Stimulated activated CD8-positive, alpha-beta memory T cell treated with anti-CD3 and anti-CD28 coated beads, Interleukin-12 subunit alpha, Interleukin-12 subunit beta, amount 100 ng/mL, for 1 hour (primary cell): ENCODE measurements at places on chromosomes 1 and 21.

DNA sequence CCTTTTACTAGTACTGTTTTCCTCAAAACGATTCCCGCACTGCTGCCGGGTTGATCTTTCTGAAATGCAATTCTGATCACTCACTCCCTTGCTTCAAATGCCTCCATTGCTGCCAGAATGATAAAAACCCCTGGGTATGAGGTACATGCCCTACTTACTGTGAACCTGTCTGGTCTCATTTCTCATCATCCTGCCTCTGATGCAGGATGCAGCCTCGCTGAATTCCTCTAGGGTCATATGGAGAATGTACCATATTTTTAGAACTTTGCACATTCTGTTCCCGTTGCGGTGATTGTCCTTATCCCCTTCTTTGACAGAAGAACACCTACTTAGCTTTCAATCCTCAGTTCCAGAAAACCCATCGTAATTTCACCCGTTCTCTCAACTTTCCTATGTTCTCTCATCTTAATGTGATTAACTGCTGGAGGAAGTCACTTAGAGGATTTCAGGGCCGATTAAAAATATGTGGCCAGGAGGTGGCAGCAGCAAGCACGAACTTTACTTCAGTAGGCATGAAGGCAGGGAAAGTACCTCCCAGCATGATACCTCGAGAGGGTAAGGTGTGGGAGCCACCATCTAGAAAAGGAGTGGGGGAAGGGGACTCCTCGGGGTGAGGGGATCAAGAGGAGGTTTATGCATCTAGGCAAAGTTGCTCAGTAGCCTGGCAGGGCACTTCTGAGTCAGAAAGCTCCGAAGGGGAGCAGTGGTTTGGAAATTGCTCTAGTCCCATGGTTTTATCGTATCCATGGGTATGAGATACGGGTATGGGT lies 361.5 kb upstream of the ZP4 start:
- no peak for DNase-seq

- DNase-seq, result no peak
These were observed 773 bp upstream of the DDX59 start for GRCh38 chr1:200670242-200671118.

- DNase-seq, result no peak
These were observed 143.0 kb upstream of the GRIK3 start for GRCh38 chr1:37177230-37177864.

- DNase-seq, result no peak
These were observed 2.8 kb downstream of the MX1 start for GRCh38 chr21:41428847-41429246.

DNA sequence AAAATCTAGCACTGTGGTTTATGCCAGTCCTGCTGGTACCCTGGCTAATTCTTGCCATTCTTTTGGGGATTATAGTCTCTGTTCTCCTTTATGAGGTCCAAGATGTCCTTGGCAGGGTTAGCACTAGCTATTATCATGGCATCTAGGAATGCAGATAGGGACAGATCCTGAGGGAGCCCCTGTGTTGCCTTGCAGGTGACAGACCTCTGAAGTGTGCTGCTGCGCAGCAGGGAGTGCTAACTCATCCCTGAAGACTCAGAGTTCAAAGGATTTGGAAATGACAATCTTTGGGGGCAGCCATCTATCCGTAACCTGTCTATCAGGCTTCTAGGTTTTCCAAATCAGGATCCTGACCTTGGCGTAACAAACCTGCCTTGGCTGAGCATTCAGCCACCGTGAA lies 16.3 kb downstream of the ZFYVE9 start:
- DNase-seq, result no peak

- DNase-seq, result no peak
These were observed 1.7 kb downstream of the HES4 start for GRCh38 chr1:997993-998744.

- no peak for DNase-seq
These were observed 121.3 kb downstream of the TNNI3K start for GRCh38 chr1:74356493-74356892.

GRCh38 chr1:33583567-33583966 lies 111.1 kb downstream of the ZSCAN20 start:
- DNase-seq, result no peak

- no peak for DNase-seq
These were observed 377.5 kb downstream of the LMO4 start for GRCh38 chr1:87706203-87706602.

- DNase-seq, result no peak
These were observed 178.6 kb downstream of the GIPC2 start for GRCh38 chr1:78224246-78224785.

GRCh38 chr1:87393445-87394085 lies 64.9 kb downstream of the LMO4 start:
- no peak for DNase-seq

DNA sequence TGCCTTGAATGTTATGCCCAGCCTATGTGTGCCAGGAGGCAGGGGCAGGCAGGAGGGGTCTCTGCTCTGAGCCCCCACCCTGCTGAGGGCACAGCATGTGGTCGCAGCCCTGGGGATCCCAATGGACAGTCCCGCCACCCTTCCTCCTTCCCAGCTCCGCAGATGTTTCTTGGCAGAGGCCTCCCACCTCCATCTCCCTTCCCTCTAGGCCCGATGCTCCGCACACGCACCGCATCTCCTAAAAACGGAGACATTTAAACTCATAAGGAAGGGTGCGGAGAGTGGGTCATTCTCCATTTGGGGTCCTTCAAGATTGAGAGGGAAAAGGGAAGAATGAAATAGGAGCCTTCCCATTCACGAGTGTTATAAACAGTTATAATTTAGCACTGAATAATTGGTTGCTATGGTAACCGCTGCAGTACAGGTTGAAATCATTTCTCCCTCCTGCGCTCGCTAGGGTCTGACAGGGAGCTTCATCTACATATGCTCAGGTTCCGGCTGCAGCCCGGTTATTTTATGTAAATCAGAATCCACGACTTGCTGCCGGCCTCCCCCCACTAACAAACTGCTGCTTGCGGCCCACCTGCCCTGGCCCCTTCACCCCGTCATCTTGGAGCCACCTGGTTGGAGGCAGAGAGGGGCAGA lies 16.0 kb downstream of the CHD5 start:
- no peak for DNase-seq

- DNase-seq, result no peak
These were observed 226.9 kb downstream of the KAZN start for GRCh38 chr1:14825396-14825795.

GRCh38 chr1:109133815-109134214 lies 19.9 kb downstream of the ELAPOR1 start:
- DNase-seq, result no peak

- no peak for DNase-seq
These were observed 1171.4 kb upstream of the ADGRL2 start for GRCh38 chr1:80629304-80629837.

DNA sequence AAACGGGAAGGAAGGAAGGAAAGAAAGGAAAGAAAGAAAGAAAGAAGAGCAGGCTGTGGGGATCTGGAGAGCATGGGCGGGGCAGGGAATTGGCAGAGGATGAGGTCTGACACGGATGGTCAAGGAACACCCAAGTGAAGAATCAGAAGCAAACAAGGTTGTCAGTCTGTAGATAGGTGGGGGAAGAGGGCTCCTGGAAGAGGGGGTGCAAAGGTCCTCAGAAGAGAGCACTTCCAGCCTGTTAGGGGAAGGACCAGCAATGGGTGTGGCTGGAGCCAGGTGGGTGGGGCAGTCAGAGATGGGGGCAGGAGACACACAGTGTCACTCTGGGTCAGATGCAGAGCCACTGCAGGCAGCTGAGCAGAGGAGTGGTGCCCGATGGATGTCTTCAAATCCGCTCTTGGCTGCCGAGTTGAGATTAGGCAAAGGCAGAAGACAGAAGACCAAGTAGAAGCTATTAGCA lies 11.0 kb upstream of the PLA2G2C start:
- no peak for DNase-seq

GRCh38 chr1:3902111-3902511 lies 2.0 kb upstream of the C1orf174 start:
- DNase-seq, result no peak

DNA sequence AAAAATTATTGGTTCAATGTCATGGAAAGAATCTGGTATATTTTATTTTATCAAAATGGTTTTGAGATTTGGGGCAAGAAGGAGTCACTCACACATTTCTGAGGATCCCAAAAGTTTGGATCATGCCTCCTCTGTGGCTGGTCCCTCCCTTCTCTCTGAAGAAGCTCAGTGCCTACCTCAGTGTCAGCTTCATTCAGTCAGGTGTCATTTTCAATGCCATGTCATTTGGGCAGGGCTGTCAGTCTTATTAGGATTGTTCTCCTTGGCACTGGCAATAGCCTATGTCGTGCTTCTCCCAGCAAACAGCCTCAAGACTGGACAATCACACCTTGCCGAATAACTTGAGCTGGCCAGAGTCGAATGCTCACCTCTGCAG lies 264.5 kb upstream of the CAMK1G start:
- DNase-seq, result no peak

- DNase-seq, result no peak
These were observed 1.0 kb upstream of the TFF2 start for GRCh38 chr21:42351626-42352440.

- DNase-seq, result no peak
These were observed 65.4 kb downstream of the PLEKHA6 start for GRCh38 chr1:204294357-204294756.

DNA sequence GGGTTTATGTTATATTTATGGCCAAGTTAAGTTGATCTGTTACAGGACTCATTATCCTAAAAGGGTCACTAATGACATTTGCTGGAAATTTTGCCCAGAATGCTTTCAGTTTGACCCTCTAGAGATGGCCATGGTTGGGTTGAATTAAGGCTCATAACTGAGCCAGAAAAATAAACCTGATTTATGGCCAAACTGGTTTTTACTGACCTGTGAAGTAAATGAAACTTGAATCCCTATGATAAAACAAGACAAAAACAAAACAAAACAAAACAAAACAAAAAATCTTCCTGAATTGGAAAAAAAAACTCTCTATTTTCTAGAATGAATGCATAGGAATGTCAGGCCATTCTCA lies 72.5 kb upstream of the CLDN14 start:
- no peak for DNase-seq

DNA sequence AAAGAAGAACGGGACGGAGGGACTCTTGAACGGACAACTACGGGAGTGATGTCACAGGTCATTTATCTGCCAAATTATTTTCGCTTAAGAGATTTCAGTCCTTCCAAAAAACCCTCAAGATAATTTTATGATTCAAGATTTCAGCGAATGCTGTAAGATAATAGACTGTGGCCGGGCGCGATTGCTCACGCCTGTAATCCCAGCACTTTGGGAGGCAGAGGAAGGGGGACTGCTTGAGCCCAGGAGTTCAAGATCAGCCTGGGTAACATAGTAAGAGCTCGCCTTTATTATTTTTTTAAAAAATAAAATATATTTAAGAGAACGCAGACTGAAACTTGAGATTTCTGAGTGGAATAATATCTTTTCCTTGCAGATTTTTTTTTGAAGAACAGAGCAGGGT lies 609 bp downstream of the RWDD2B start:
- no peak for DNase-seq

GRCh38 chr1:117275055-117275454 lies 64.3 kb upstream of the VTCN1 start:
- no peak for DNase-seq

GRCh38 chr1:68481041-68481440 lies 15.8 kb downstream of the DEPDC1 start:
- DNase-seq, result no peak

- no peak for DNase-seq
These were observed 34.4 kb upstream of the MAB21L3 start for GRCh38 chr1:116076831-116077230.

- peak; percentile 45 for DNase-seq
These were observed 27.4 kb upstream of the CTPS1 start for GRCh38 chr1:40951943-40952743.

GRCh38 chr1:234750922-234751627 lies 141.1 kb upstream of the IRF2BP2 start:
- no peak for DNase-seq

DNA sequence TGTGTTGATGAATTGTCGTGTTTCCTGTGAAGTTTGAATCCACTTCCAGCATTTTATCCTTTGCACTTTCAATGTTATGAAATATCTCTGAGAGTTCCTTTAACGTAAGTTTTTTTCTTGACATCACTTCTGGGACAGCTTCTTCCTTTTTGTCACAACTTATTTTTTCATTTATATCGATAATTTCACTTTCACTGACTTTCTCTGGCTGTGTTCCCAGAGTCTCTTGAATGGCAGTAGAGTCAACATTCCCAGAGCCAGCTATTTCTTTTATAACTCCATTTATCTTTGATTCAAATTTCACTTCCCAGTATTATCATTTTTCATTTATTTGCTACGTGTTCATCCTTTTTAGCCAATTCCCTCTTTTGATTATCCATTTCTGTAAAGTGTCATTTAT lies 256.5 kb downstream of the PAPPA2 start:
- DNase-seq, result no peak

DNA sequence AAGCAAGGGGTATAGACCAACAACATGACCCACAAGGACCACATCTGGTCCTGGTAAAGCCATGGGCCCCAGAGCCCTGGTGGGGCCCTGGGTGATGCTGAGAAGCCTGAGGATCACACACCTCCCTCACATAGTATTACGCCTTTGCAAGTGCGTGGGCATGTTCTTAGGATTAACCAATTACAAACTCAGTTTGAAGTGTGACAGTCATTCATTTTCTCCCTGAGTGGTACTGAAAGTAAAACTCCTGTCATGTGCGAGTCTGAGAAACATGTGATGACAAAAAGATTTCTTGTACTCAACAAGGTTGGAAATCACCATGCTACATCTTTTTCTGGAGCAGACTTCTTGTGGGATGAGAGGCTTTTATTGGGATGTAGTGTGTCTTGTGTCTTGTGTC lies 315.3 kb upstream of the DUSP10 start:
- no peak for DNase-seq

DNA sequence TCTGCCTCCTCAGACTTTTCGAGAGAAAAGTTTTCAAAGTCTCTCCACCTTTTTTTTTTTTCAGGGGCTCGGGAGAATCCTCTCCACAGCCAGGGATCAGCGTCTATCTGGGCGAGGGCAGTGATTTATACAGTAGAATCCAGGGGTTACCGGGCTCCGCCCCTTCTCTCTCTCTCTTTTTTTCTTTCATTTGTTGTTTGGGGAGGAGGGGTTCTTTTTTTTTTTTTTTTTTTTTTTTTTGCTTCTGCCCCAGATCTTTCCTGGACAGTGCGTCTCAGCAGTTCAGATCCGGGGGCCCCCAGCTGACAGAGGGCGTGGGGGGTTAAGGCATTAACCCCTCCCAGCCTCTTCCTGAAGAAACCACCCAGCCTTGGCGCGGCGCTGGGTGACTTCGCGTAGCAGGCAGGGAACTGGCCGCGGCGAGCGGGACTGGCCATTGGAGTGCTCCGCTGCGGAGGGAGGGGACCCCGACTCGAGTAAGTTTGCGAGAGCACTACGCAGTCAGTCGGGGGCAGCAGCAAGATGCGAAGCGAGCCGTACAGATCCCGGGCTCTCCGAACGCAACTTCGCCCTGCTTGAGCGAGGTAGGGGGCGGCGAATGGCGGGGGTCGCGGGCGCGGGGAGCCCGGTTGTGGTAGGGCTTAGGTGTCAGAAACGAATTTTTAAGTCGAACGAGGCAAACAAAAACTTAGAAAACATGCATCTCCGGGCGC lies at the start of gene S1PR1:
Gene S1PR1, plus strand, starts transcription at position 504 of the 713 bp plus-strand sequence. CDS start 1,966 bp downstream, outside the sequence.
- peak; percentile 43 for DNase-seq
